ENCODE measurements at places on chromosomes 6 and 20. TPM values are rescaled to one million over a fixed set of nuclear protein-coding genes. Genes with fewer than 3 reads are reported as not detected.
A peak's percentile ranks its signal among the peaks of the same experiment; 100 is the strongest.

- peak; percentile 52 for DNase-seq
Measured at GRCh38 chr6:14635195-14635594, 517.6 kb downstream of the CD83 start.

- no peak for DNase-seq
Measured at GRCh38 chr6:14271789-14272736, 154.5 kb downstream of the CD83 start.

DNA sequence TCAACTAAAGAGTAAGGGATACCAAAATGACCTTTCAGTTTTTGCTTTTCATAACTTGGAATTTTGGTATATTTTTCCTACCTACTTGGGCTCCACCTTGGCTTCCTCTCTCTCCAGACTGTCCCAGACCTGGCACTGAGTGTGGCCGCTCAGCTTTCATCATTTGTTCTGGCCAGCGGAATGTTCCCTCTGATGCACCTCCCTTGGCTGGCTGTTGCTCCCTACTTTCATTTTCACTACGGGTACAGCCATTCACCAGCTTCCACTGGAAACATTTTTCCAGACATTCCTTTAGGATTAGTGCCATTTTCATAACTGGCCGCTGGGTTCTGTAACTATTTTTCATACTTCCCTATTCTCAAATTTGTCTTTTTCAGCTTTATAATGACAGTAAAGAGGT is 487.4 kb downstream of the TENT5A start:
- DNase-seq: no peak

- DNase-seq: no peak
Measured at GRCh38 chr6:39007575-39007974, 41.0 kb upstream of the GLP1R start.

DNA sequence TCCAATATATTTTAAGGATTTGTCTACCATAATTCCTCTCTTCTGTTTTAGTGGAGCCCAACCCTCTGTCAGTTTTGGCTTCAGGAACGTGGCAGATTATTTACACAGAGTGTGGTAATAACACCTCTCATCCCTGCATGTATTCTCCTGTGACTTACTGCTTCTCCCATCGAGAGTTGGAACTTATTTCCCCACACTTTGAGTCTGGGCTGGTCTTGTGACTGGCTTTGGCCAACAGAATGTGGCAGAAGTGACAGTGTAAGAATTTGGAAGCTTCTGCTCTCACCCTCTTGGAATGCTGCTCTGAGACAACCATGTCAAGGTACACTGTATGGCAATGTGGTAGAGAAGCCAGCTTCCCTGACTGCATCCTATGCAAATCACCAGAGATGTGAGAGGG is 407.7 kb downstream of the EPM2A start:
- DNase-seq: no peak

DNA sequence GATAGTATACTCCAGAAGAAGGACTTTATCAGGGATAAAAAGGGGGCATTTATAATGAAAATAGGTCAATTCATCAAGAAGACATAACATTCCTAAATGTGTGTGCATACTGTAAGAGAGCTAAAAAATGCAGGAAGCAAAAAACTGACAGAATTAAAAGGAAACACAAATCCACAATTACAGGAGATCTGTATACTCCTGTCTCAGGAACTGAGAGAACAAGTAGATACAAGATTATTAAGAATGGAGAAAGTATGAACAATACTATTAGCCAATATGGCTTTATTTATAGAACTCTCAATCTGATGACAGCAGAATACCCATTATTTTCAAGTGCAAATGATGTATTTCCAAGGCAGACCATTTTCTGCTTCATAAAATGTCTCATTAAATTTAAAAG is 167.7 kb upstream of the BMP5 start:
- no peak for DNase-seq

Gene SIRPA
- 0.29 TPM for polyA plus RNA-seq

Gene DEK
- 87.7 TPM for polyA plus RNA-seq

Gene MRPL2
- polyA plus RNA-seq: 37.5 TPM

Gene FABP7
- not detected for polyA plus RNA-seq
